Heart right ventricle (tissue), 16 donors: ENCODE measurements at places on chromosomes 4 and X. TPM values are rescaled to one million over a fixed set of nuclear protein-coding genes. Genes with fewer than 3 reads are reported as not detected.

- no peak for DNase-seq
Measured at GRCh38 chr4:95141361-95141760, 383.6 kb downstream of the BMPR1B start.

DNA sequence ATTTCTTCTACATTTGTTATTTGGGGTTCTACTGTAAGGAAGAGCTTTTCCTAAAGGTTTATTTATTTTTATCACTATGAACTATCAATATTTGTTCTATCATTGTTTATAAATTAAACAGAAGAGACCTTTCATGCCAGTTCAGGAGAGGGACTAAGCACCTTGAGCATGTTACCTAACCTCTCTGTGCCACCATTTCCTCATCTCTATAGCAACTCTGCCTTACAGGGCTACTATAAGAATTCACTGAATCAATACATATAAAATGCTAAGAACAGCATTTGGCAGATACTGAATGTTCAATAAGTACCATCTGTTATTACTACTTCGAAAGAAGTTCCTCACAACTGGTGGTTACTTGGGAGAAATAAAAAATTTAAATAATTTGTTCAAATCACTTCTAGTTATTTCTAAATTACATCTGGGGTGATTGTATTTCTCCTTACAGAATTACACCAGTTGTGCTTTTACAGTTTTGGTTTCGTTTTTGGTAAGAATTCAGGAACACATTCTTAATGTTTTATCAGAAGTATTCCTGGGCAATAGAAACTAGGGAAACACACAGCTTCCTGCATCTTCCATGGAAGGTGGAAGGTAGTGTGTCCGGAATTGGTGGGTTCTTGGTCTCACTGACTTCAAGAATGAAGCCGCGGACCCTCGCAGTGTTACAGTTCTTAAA, 32.9 kb downstream of the EREG start:
- DNase-seq, result no peak

GRCh38 chr4:29295280-29295679, 1424.9 kb upstream of the PCDH7 start:
- no peak for DNase-seq

Gene CYLC1
- total RNA-seq, result not detected
